Neural crest cell (in vitro differentiated cells): ENCODE measurements at places on chromosomes 3 and 15. TPM values are rescaled to one million over a fixed set of nuclear protein-coding genes. Genes with fewer than 3 reads are reported as not detected.

The ARNT2 gene
- 57.1 and 58.3 TPM in 2 replicates for total RNA-seq

The CDCP1 gene
- total RNA-seq, result not detected in 2 replicates

The SLC6A20 gene
- not detected in 2 replicates for total RNA-seq

The LRRC49 gene
- total RNA-seq, result 20.2 and 20.9 TPM in 2 replicates
